ENCODE measurements at places on chromosomes 3 and 15.

- DNase-seq, result no peak
Measured at GRCh38 chr15:50244153-50244552, 21.4 kb downstream of the HDC start.

DNA sequence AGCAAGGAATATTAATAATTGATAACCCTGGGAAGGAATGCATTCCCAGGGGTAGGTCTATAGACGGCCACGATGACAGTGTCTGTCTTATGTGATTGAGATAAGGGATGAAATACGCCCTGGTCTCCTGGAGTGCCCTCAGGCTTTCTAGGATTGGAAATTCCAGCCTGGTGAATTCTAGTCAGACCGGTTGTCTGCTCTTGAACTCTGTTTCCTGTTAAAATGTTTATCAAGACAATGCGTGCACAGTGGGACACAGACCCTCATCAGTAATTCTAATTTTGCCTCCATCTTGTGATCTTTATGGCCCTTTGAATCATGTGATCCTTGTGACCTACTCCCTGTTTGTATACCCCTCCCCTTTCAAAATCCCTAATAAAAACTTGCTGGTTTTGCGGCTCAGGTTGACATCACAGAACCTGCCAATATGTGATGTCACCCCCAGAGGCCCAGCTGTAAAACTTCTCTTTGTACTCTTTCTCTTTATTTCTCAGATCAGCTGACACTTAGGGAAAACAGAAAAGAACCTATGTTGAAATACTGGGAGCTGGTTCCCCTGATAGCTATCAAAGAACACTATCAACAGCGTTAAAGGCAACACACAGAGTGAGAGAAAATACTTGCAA is 183.3 kb downstream of the PDE8A start:
- no peak for DNase-seq

DNA sequence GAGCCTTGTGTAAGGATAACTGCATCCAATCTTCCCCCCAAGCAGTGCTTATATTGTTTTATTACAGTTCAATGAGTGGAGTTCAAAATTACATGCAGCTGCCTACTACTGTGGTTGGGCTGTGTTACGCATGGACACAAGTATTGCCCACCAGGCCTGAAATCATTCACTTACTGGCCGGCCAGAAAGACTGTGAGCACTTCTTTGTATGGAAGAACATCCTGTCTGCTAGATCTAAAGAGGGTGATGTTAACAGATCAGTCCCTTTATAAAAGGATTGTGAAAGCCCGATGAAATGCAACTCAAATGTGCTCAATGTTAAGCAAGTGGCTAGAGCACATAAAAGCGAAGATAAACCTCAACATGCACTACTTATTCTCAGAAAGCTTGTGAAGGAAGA is 132.5 kb downstream of the FOXP1 start:
- no peak for DNase-seq

- DNase-seq, result no peak
Measured at GRCh38 chr15:34987609-34988026, 469 bp downstream of the ZNF770 start.

GRCh38 chr3:2158828-2159227 is 60.2 kb downstream of the CNTN4 start:
- DNase-seq, result no peak

- DNase-seq, result no peak
Measured at GRCh38 chr15:65206750-65207149, 4.5 kb downstream of the CILP start.

- DNase-seq, result no peak
Measured at GRCh38 chr3:171431550-171431949, 28.7 kb downstream of the TNIK start.

DNA sequence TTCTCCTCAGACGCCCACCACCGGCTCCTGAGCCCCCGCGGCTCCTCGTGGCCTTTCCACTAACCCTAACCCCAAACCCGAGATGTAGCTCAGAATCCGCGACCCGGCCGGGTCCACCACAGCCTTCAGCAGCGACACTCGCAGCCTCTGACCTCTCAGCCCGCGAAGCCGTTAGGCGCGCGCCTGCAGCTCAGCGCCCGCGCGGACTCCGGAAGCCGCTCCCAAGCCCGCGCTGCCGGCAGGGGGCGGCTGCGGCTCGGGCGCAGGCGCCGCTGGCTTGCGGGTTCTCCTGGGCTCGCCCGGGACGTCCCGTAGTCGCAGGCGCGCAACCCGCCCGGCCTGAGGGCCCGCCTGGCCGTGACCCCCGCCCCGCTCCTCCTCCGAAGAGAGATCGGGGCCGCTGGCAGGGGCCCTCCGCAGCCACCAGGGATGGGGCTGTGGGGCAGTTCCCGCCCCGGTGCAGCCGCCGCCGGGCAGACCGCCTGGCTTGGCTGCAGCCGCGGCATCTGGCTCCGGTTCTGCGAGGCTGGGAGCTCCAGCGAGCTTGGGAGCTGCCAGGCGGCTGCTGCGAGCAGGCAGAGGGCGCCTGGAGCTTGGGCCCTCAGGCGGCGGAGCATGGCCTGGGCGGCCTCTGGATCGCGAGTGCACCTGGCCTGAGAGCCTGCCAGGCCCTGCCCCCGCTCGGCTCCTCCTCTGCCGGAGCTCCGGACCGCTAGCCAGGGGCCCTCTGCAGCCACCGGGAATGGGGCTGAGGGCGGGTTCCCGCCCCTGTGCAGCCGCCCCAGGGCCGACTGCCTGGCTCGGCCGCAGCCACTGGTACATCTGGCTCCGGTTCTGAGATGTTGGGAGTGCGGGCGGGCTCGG is 120.7 kb downstream of the LMLN start:
- DNase-seq, result no peak

DNA sequence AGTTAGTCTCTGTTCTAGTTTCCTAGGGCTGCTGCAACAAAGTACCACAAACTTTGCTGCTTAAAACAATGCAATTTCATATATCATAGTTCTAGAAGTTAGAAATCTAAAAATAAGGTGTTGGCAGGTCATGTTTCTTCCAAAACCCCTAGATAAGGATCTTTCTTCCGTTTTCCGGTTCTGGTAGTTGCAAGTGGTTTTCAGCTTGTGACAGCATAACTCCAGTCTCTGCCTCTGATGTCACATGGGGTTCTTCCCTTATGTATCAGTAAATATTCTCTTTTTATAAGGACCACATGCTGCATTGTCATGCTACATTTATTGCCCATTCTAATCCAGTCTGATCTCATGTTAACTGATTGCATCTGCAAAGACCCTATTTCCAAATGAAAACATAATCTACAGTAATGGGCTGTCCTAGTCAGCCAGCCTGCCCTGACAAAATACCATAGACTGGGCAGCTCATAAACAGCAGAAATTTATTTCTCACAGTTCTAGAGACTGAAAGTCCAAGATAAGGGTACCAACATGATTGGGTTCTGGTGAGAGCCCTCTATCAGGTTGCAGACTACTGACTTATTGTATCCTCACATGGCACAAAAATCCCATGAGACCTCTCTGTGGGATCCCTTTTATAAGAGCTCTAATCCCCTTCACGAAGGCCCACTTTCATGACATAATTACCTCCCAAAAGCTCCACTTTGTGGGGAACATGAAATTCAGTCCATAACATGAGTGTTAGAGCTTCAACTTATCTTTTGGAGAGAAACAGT is 642.0 kb upstream of the NAALADL2 start:
- DNase-seq, result no peak

- DNase-seq, result no peak
Measured at GRCh38 chr3:44208568-44208967, 33.1 kb upstream of the TOPAZ1 start.

- no peak for DNase-seq
Measured at GRCh38 chr15:51094606-51095569, at the start of gene TNFAIP8L3. TSS of gene TNFAIP8L3 (minus strand) at chr15:51094906. CDS start at chr15:51094595, 311 bp downstream.

Data from activated CD4-positive, CD25-positive, alpha-beta regulatory T cell treated with anti-CD3 and anti-CD28 coated beads, Interleukin-2, amount 50 U/mL, for 16 hours (primary cell).